ENCODE measurements at places on chromosomes 13 and 19.

DNA sequence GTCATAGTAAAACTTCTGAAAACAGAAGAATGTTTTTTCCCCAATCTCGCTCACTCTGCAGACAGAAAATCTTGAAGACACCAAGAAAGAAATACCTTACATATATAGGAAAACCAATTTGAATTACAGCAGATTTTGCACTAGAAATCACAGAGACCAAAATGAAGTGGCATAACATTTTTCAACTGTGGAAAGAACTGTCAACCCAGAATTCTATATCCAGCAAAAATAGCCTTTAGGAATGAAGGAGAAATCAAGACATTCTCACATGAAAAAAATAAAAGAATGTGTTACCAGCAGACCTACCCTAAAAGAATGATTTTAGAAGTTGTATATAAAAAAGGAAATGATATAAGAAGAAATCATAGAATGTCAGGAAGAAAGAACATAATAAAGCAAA is 28.7 kb downstream of the CCDC122 start:
- DNase-seq: no peak

DNA sequence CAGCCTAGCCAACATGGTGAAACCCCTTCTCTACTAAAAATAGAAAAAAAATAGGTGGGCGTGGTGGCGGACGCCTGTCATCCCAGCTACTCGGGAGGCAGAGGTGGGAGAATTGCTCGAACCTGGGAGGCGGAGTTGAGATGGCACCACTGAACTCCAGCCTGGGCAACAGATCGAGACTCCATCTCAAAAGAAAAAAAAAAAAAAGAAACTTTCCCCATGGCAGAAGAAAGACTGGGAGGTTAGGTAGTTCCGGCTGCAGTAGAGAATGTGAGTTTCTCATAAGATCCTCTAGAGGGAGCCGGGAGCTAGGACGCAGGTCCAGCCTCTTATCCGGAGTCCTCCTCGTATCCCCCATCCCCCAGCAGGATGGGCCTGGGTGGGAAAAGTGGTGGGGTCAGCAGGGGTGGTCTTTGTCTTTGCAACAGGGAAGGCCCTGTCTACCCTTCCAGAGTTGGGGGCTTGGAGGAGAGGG is 13.2 kb upstream of the CREB3L3 start:
- no peak for DNase-seq

GRCh38 chr19:33304760-33305647 is 2.7 kb upstream of the CEBPA start:
- no peak for DNase-seq

- DNase-seq: no peak
Observed at GRCh38 chr13:64529874-64530485, 2700.2 kb downstream of the PCDH9 start.

GRCh38 chr19:34664168-34664567 is 12.8 kb downstream of the SCGB2B2 start:
- no peak for DNase-seq

All from stimulated activated CD4-positive, alpha-beta T cell treated with anti-CD3 and anti-CD28 coated beads, Interleukin-15, amount 100 ng/mL, for 1 hour (primary cell).